ENCODE measurements at places on chromosomes 3 and 15. TPM values are rescaled to one million over a fixed set of nuclear protein-coding genes. Genes with fewer than 3 reads are reported as not detected.
A peak's percentile ranks its signal among the peaks of the same experiment; 100 is the strongest.

- DNase-seq, result peak; percentile 4
Measured at GRCh38 chr3:105598042-105598796, 231.5 kb downstream of the ALCAM start.

DNA sequence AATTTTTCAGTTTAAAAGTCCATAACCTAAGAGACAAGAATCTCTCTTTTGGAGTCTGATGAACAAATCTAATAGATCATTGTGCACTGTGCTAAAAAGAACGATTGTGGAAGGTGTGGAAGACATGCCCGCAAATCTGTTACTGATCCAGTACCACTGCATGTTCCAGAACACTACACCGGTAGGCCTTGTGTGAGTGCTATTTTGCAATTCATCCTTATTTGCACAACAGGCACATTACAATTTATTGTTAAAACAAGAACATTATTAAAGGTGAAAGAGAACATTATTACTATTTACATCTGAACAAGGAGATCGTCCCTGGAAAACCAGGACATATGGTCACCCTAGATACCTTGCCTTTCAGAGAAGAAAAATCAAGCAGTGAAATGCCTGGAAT, 205.7 kb upstream of the NECTIN3 start:
- DNase-seq, result no peak

DNA sequence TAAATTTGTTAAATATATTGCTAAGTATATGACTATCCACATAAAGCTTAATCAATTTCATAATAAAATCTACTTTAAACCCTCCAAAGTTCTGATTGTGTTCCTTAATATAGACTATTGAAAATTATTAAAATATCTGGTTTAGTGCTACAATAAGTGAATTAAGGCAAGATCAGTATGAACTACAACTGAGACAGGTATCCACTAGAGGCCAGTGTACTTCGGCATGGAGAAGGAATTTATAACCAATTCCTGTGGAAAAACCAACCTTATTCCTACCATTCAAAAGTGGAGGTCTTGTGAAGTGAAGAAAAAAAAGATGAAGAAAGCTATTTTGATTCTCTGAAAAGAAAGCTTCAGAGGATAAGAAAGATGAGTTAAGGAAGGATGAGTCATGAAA, 237.7 kb downstream of the SUCLG2 start:
- DNase-seq, result no peak

The FAM43A gene
- 13.4 TPM for total RNA-seq

DNA sequence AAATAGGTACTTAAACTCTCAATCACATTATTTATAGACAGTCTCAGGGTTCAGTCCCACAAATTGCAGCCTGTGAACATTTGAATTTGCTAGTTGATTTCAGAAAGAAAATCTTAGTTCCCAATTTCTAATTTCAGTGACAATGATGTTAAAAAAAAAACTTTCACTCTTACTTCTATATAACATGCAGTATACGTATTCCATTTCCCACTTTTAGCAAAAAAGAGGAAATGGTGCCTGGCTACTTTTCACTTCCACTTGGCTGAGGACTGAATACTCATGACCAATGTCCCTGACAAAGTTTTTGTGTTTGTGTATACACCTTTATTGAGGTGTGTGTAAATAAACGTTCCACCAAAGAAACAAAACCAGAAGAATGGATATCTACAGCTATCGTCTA, 32.1 kb upstream of the XCR1 start:
- DNase-seq, result no peak

DNA sequence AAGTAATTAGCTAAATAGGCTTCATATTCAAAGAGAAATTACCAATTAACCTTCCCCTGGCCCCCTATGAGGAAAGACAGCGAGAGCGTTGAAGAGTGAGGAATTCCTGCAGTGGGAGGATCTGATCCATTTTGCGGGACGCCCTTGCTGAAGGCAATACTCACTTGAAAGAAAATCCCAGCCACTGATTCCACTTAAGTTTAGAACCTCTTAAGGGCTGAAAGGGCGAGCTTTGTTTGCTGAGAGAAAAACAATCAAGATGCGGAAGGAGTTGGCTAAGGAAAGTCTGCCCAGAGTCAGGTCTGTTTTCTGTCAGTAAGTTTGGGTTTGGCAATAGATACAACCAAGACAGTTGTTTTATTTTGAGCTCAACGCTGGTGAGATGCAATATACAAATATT, 102.8 kb upstream of the GBE1 start:
- no peak for DNase-seq

GRCh38 chr3:89851974-89852621, 744.7 kb downstream of the EPHA3 start:
- no peak for DNase-seq

- no peak for DNase-seq
Measured at GRCh38 chr3:192216067-192216466, 511.3 kb downstream of the FGF12 start.

DNA sequence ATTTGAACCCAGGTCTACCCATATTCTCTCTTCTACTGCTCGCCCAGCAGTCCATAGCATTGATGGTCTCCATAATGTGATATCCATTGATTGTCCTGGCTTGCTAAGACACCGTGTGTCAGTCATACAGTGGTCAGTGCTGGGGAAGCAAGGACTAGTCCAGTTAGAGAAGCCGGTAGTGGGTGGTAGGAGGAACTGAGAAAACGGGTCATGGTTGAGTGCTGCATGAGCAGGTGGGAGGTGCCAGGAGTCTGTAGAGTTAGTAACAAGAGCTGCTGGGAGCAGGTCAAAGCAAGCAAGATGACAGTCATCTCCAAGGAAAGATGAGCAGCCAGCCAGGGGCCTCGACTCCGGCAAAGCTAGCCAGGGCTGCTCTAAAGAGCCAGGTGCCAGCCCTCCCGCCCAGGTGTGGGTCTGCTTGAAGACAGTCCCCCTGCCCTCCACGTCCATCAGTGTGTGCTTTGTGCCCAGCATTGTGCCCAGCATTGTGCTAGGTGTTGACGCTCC, 29.5 kb upstream of the USP3 start:
- DNase-seq, result peak; percentile 35

The GP5 gene
- total RNA-seq, result 1.6 TPM

The SNRPN gene
- total RNA-seq, result 96.1 TPM

GRCh38 chr3:127933396-127933795, 18.4 kb downstream of the KBTBD12 start:
- DNase-seq, result no peak

DNA sequence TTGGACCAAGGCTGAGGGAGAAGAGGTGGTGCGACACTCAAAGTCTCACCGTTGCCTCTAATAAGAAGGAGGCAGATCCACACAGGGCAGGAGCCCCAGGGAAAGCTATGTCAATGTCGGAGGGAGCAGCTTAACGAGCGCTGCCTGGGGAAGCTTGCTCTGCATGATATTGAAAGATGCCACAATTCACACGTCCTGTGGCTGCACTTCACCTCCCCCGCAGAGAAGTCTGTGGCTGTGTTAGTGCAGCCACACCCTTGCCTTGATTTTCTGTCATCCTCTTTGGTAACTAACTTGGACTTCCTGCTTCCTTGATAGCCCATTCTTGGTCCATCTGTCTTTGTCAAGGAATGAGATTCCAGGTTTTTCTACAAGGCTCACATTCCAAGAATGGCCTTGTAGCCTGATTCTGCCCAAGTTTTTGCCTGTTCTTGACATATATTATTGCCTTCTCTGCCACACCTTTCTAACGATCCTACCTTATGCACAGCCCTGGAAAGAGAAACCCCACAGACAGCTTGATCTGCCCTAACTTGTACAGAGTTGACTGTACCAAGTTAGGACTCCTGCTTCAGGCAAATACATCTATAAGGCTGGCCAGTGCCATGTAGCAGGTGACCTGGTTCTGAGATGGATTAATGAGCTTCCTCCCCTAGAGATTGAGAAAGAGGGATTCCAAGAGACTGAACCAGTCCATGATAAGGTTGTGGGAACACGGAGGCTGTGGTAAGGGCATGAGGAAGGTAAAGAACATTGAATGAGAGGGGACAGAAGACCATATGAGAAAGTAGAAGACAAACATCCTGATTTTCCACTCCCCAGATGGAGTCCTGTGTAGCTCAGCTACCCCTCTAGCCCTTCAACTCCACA, 153.0 kb upstream of the WNT5A start:
- DNase-seq, result no peak

The TRNT1 gene
- 41.5 TPM for total RNA-seq

GRCh38 chr3:9231006-9231405, 18.4 kb downstream of the SRGAP3 start:
- no peak for DNase-seq

- no peak for DNase-seq
Measured at GRCh38 chr3:54575618-54575960, 352.3 kb downstream of the LRTM1 start.

- peak; percentile 7 for DNase-seq
Measured at GRCh38 chr3:9600597-9600996, 47.0 kb upstream of the LHFPL4 start.

DNA sequence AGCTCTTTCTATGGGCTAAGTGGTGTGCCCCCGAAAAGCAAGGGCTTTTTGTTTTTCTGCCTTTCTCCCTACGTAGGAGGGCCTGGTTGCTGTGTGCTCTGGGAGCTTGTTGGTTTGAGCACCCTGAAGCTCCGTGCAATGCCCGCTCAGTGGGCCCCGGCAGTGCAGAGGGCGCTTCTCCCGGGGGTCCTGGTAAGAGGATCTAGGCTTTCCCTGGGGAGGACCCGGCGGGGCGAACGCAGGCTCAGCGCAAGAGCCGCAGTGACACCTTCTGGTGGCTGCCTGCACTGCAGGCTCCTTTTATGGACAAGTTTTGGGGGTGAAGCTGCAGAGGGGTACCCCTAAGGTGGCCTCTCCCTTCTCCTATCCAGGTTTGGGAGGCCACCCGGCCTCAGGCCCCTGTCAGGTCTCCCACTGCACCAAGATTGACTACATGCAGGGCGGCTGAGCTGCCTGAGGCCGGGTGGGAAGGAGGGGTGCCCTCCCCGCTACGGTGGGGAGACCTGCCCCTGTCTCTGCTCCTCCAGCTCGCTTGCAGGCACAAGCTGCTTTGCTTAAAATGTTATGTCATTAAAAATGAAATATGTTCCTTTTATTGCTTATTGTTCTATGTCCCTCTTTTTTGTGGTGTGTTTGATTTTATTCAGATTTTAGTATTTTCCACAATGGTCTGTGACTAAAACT, 387.9 kb downstream of the GABRG3 start:
- peak; percentile 16 for DNase-seq

- DNase-seq, result no peak
Measured at GRCh38 chr15:69107025-69107620, 53.3 kb upstream of the GLCE start.

GRCh38 chr15:45943240-45943639, 308.4 kb downstream of the SQOR start:
- DNase-seq, result no peak

The PCSK6 gene
- total RNA-seq, result 2.3 TPM

The SH3GL3 gene
- total RNA-seq, result not detected

- DNase-seq, result no peak
Measured at GRCh38 chr15:77032052-77032646, 37.2 kb downstream of the PSTPIP1 start.

- DNase-seq, result no peak
Measured at GRCh38 chr3:124115279-124115678, 123.4 kb upstream of the ROPN1 start.

GRCh38 chr15:75926931-75927330, 23.3 kb downstream of the FBXO22 start:
- no peak for DNase-seq

DNA sequence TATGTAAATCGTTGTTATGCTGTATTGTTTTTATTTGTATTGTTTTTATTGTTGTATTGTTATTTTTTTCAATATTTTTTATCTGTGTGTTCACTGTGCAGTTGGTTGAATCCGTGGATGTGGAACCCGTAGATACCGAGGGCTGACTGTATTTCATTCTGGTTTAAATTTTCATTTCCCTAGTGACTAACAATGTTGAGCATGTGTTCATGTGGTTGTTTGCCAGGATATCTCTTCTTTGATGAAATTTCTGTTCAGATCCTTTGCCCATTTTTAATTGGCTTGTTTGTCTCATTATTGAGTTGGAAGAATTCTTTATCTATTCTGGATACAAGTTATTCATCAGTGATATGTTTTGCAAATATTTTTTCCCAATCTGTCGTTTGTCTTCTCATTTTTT, 29.7 kb downstream of the STOML1 start:
- no peak for DNase-seq

GRCh38 chr3:181403876-181404660, 307.7 kb upstream of the SOX2 start:
- no peak for DNase-seq

DNA sequence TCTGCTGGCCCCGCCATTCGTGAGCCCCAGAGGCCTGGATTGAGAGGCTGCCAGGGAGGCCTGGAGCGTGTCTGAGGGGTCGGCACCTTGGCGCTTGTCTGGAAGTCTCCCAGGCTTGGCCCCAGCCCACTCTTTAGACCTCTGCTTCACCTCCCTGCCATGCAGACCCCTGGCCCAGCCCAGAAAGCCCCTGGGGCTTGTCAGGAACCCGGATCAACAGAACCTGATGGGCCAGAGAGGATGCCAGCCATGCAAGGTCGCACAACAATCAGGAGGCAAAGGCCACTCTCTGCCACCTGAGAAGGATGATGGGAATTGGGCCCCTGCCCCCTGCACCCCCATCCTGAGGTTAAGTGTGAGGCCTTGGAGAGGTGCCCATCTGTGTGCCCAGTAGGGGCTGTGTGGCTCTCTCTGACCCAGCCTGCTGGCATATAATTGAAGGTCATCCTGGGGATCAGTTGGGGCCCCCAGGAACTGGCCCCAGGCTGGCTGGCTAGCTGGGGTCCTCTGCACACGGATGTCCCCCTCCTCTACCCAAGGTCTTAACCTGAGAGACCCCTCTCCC, 103.3 kb upstream of the SLC6A6 start:
- DNase-seq, result no peak

GRCh38 chr3:155804323-155804722, 1.8 kb downstream of the C3orf33 start:
- DNase-seq, result no peak

DNA sequence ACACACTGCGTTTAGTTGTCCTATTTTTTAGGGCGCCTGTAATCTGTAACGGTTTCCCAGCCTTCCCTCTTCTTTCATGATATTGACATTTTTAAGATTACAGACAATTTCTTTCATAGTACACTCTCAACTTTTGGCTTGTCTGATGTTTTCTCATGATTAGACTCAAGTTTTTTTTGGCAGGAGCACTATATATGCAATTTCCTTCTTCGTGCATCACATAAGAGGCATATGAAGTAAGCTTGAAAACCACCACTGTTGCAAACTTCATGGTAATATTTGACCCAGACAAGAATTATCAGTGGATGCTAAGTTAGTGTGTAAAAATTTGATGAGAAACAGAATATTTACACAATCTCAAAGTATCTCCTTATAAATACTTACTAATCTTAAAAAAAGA, 119.2 kb upstream of the CMC1 start:
- no peak for DNase-seq

Data from activated T-cell treated with anti-CD3 and anti-CD28 coated beads, Interleukin-2, amount 50 U/mL, for 72 hours (primary cell).